ENCODE measurements at places on chromosomes 6 and 20. TPM values are rescaled to one million over a fixed set of nuclear protein-coding genes. Genes with fewer than 3 reads are reported as not detected.

GRCh38 chr6:150310539-150310938 lies 58.3 kb upstream of the IYD start:
- DNase-seq: no peak

RNF182 gene
- not detected for polyA plus RNA-seq

DNA sequence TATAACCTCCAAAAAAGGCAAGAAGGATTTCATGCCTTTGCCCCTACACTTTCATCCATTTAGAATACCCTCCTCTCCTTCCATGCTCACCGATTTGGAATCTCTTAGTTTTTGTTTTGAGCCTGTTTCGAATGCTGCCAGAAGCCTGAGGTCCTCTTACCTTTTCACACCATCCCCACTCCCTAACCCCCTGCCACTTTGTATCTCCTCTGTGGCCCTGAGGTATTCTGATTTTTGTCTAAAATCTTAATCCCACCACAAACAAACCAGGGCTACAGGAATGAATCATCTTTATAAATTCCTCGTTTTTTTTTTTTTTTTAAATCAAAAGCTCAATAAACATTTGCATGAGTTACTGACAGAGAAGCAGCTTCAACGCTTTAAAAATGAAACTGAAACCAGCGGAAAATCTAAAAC lies 1.6 kb upstream of the RPS12 start:
- peak; percentile 13 for DNase-seq

GINM1 gene
- polyA plus RNA-seq: 17.5 TPM

- no peak for DNase-seq
Observed at GRCh38 chr6:142816031-142816430, 128.9 kb downstream of the HIVEP2 start.

Measured in HepG2 (cell line).